ENCODE measurements at places on chromosomes 7 and 10. TPM values are rescaled to one million over a fixed set of nuclear protein-coding genes. Genes with fewer than 3 reads are reported as not detected.

- H3K4me1 ChIP-seq, result peaks cover under 1% of the 10 kb centered on the region
- no peak overlapping the region for H3K27ac ChIP-seq
- no peaks in the 10 kb centered on the region for H3K27me3 ChIP-seq
- DNase-seq, result no peak
These were observed 503.8 kb downstream of the INHBA start for GRCh38 chr7:41199136-41199535.

Gene GRID2IP
- polyA plus RNA-seq, result not detected

- DNase-seq, result no peak
- peak overlapping the region; percentile 38 for H3K27ac ChIP-seq
- no peaks in the 10 kb centered on the region for H3K27me3 ChIP-seq
- peaks cover 35% of the 10 kb centered on the region for H3K4me1 ChIP-seq
- no peak overlapping the region for H3K4me3 ChIP-seq
These were observed 96.1 kb downstream of the TNS3 start for GRCh38 chr7:47485640-47486435.

Gene MYL10
- polyA plus RNA-seq, result not detected

GRCh38 chr10:70714245-70714644, 41.9 kb downstream of the ADAMTS14 start:
- H3K27ac ChIP-seq, result no peak overlapping the region
- DNase-seq, result no peak
- H3K4me1 ChIP-seq, result no peaks in the 10 kb centered on the region
- H3K27me3 ChIP-seq, result no peaks in the 10 kb centered on the region

Gene CCL26
- 1.8 TPM for polyA plus RNA-seq

DNA sequence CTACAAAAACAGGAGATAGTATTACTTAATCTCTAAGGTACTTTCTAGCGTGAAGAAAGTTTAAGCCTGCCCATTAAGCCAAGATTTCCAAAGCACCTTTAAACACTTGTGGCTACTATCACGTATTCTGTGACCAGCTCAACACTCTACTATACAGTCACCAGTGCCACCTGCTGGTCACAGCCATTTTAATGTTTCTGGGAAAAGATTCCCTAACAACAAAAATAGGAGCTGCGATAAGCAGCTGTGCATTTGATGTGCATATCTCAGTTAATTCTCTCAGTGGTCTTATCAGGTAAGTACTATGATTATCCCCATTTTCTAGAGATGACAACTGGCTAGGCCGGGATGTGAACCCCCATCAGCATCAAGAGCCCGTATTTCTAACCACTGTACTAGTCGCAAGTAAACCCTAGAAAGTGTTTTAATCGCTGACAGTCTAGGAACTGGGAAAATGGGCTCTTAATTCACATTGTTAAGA, 860 bp downstream of the SEC31B start:
- no peak for DNase-seq
- peaks cover 10% of the 10 kb centered on the region for H3K36me3 ChIP-seq
- no peak overlapping the region for H3K27ac ChIP-seq
- H3K27me3 ChIP-seq, result no peaks in the 10 kb centered on the region
- peak overlapping the region; percentile 42 for H3K4me3 ChIP-seq

DNA sequence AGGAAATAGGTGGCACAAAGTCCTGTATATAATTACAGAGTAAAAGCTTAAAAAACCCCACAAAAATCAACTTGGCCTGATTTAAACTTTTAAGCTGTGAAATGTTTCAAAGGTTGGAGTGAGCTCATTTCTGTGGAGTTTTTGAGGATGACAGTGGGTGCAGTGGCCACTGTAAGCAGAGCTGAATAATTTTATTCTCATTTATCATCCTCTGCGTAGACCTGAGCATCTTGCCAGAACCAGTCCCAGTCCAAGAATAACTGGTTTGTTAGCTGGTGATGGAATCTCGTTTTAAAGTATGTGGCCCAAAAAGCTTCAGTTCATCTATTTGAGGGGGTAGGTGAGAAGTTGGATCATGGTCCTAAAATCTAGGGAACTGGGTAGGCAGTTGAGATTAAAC, 4.4 kb downstream of the BMPER start:
- peaks cover 8% of the 10 kb centered on the region for H3K4me1 ChIP-seq
- H3K27me3 ChIP-seq, result no peaks in the 10 kb centered on the region
- no peak for DNase-seq
- H3K36me3 ChIP-seq, result no peaks in the 10 kb centered on the region
- no peak overlapping the region for H3K27ac ChIP-seq
- H3K4me3 ChIP-seq, result no peak overlapping the region

Gene MCU
- 75.6 TPM for polyA plus RNA-seq

DNA sequence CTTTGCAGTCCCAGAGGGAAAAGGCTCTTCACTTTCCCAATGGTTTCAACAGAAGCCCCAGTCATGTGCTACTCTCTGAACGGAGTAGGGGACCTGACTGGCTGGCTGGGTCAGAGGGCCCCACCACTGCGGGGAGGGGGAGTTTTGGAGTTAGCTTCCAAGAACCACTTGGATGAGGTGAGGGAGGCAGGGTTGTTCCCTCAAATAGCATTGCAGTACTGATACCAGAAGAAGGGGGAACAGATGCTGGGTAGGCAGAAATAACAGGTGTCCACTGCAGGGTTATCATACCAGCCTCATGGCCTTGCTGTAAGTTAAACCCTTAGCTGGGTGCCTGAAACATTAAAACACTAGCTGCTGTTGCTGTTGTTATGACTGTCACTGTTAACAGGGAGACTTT, 131.3 kb downstream of the UBE2H start:
- no peaks in the 10 kb centered on the region for H3K36me3 ChIP-seq
- H3K4me3 ChIP-seq, result no peak overlapping the region
- no peaks in the 10 kb centered on the region for H3K27me3 ChIP-seq
- peaks cover 12% of the 10 kb centered on the region for H3K4me1 ChIP-seq
- DNase-seq, result no peak
- no peak overlapping the region for H3K27ac ChIP-seq

DNA sequence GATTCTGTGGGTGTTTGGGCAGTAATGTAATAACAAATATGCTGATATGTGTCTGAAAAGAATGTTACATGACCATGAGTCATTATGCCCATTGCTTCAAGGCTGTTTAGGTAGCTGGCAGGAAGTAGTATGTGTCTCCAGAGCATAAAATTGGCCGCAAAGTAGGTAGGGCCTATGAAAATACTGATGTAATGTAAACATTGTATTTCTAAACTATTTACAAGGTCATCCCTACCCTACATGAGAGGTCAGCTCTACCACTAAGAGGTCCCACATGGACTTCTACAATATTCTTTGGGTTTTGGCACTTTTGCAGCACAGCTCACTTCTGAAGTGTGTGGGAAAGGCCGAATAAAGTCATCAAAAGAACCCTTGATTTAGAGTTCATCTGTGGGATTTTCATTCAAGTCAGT, 301.9 kb downstream of the AHR start:
- H3K4me3 ChIP-seq, result no peak overlapping the region
- no peak overlapping the region for H3K27ac ChIP-seq
- H3K36me3 ChIP-seq, result no peaks in the 10 kb centered on the region
- H3K4me1 ChIP-seq, result no peaks in the 10 kb centered on the region

GRCh38 chr10:89086801-89087521, 96.4 kb downstream of the FAS start:
- H3K4me3 ChIP-seq, result no peak overlapping the region
- no peaks in the 10 kb centered on the region for H3K36me3 ChIP-seq
- peak; percentile 90 for DNase-seq
- peak overlapping the region; percentile 68 for H3K27ac ChIP-seq
- no peaks in the 10 kb centered on the region for H3K27me3 ChIP-seq

DNA sequence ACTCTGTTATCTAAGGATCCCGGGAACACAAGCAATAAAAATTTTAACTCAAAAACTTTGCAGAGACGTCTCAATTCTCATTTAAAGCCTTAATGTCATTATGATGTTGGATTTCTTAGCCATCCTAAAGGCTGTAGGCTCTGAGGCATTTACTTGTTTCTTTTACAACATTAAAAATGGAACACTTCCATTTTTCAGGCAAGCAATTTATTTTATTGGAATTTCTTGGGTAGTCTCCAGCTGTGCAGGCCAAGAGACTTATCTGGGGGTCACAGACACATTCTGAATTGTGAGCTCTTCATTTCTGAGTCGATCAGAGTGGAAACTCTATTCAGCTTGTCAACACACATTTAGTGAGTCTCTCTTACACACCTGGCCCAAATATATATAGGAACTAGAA, 48.0 kb upstream of the KIF5B start:
- DNase-seq, result no peak
- no peak overlapping the region for H3K27ac ChIP-seq
- H3K36me3 ChIP-seq, result no peaks in the 10 kb centered on the region
- no peaks in the 10 kb centered on the region for H3K4me1 ChIP-seq
- H3K27me3 ChIP-seq, result no peaks in the 10 kb centered on the region
- H3K4me3 ChIP-seq, result no peak overlapping the region

GRCh38 chr10:130177250-130177649, 41.1 kb downstream of the GLRX3 start:
- no peak overlapping the region for H3K27ac ChIP-seq
- no peaks in the 10 kb centered on the region for H3K27me3 ChIP-seq
- peaks cover 11% of the 10 kb centered on the region for H3K4me1 ChIP-seq
- H3K36me3 ChIP-seq, result peaks cover 53% of the 10 kb centered on the region

DNA sequence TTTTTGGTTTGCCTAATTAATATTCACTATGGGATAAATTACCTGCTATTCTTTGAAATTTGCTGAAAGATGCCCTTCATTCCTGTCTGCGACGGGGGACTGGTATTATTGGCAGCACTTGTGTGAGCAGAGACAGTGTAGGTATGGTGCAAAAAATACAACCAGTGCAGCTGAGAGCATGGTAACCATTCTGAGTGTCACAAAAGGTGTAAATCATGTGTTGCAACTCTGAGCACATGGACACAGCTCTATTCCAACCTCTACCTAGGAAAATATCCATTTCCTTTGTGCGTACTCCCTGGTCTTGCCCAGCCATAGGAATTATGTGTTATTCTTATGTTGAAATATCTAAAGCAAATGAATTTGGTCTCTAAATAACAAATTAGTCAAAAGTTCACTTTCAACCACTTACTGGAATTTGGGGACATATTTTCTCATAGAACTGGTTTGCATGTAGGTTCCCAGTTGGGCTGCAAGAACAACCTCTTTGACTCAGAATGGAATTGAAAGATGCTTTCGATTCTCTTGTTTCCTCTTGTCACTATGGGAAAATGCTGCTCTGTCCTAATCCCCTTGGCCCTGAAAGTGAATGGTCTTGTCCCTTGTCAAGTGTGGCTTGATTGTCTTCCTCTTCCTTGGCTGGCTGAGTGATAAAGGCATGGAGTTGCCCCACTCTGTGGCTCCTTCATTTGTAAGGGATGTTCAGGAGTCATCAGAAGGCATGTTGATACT, 57.0 kb downstream of the CELF2 start:
- no peak for DNase-seq
- H3K4me1 ChIP-seq, result peaks cover 8% of the 10 kb centered on the region
- no peak overlapping the region for H3K27ac ChIP-seq
- no peak overlapping the region for H3K4me3 ChIP-seq
- H3K36me3 ChIP-seq, result no peaks in the 10 kb centered on the region

DNA sequence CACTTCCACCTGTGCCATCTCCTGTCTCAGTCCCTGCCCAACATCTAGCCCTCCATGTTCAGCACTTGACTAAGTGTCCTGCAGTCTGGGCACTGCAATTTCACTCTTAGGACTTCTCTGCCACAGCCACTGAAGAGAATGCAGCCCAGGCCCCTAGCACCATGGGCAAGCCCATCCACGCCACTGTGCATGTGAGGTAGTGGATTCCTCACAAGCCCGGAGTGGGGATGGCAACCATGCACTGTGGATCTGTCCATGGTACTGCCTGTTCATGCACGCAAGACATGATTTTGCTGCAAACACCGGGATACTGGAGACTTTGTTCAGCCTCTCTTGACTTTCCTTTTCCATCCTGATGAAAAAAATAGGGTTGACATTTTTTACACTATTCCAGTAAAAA, 12.3 kb downstream of the DDC start:
- no peaks in the 10 kb centered on the region for H3K27me3 ChIP-seq
- H3K36me3 ChIP-seq, result no peaks in the 10 kb centered on the region
- no peak overlapping the region for H3K27ac ChIP-seq
- no peak overlapping the region for H3K4me3 ChIP-seq
- no peaks in the 10 kb centered on the region for H3K4me1 ChIP-seq
- DNase-seq, result peak; percentile 55

DNA sequence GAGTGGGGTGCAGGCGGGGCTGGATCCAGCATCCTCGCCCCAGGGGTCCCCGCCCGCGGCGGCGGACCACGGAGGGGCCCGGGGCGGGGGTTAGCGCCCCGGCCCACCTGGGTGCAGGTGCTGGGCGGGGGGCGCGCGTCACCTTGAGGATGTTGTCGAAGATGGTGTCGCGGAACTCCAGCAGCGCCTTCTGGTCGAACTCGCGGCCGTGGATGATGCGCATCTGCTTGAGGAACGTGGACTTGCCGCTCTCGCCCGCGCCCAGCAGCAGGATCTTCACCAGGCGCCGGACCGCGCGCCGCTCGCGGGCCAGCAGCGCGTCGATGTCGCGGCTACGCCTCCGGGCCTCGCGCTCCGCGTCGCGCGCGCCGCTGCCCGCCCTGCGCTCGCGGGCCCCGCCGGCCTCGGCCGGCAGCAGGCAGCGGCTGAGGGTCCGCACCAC, 376 bp downstream of the GNA12 start:
- no peaks in the 10 kb centered on the region for H3K36me3 ChIP-seq
- peak overlapping the region; percentile 73 for H3K27ac ChIP-seq
- no peaks in the 10 kb centered on the region for H3K27me3 ChIP-seq

GRCh38 chr7:17526621-17527020, 228.2 kb downstream of the AHR start:
- H3K4me1 ChIP-seq, result peaks cover 13% of the 10 kb centered on the region
- no peaks in the 10 kb centered on the region for H3K27me3 ChIP-seq
- H3K4me3 ChIP-seq, result no peak overlapping the region
- DNase-seq, result no peak

DNA sequence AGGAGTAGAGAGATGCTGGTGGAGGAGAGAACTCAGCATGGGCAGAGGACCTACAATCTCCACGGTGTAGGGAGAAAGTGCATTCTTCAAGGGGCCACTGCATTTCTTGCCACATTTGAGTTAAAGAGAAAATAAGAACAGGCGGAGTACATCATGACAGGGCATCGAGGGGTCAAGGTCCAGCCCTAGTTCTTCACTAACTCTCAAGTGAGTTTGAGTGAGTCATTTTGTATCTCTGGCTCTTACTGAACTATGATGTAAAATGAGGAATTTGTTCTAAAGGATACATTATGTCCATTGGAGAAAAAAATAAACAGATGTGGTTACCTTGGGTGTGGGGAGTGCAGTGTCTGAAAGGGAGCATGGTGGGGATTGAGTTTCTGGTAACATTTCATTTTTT, 182.9 kb downstream of the XPNPEP1 start:
- no peak overlapping the region for H3K4me3 ChIP-seq
- no peaks in the 10 kb centered on the region for H3K4me1 ChIP-seq
- no peak overlapping the region for H3K27ac ChIP-seq
- H3K27me3 ChIP-seq, result no peaks in the 10 kb centered on the region
- no peak for DNase-seq
- no peaks in the 10 kb centered on the region for H3K36me3 ChIP-seq

- no peak for DNase-seq
- H3K27me3 ChIP-seq, result no peaks in the 10 kb centered on the region
These were observed 965.1 kb downstream of the CCSER2 start for GRCh38 chr10:85293483-85293882.

DNA sequence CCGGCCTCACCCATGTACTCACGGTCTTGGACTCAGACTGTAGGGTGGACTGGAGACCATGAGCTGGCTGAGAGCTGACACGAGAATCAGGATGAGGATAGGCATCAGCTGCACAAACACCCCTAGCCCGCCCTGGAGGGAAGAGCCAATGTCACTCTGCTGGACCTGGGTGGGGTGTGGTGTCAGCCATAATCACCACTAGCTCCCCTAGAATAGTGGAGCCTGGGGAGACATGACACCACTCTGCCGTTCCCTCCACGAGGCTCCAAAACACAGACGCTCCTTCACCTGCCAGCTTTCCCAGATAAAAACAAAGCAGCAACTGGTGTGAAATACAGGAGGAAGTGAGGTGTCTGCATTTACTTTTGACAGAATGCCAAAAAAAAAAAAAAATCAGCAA, 16.5 kb downstream of the DNAJB12 start:
- peaks cover 65% of the 10 kb centered on the region for H3K36me3 ChIP-seq
- no peak for DNase-seq
- H3K27ac ChIP-seq, result no peak overlapping the region
- H3K4me1 ChIP-seq, result peaks cover 29% of the 10 kb centered on the region
- H3K4me3 ChIP-seq, result no peak overlapping the region

Data from sigmoid colon (tissue), 7 donors.